ENCODE measurements at places on chromosomes 1 and 21. TPM values are rescaled to one million over a fixed set of nuclear protein-coding genes. Genes with fewer than 3 reads are reported as not detected.

DNA sequence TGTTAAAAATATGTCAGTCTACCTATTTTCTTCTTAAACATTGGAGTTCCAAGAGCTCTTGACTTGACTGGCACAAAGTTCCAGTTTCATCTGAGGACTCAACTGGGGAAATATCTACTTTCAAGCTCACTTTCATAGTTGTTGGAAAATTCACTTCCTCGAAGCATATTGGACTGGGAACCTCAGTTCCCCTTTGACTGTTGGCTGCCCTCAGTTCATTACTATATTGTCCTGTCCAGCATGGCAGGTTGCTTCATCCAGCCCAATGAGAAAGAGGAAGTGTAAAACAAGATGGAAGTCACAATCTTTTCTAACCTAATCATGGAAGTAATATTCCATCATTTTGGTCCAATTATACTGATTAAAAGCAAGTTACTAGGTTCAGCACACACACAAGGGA is 54.3 kb downstream of the ZNF697 start:
- H3K4me1 ChIP-seq: no peaks in the 10 kb centered on the region
- no peak for DNase-seq
- no peak overlapping the region for H3K4me3 ChIP-seq
- no peak overlapping the region for H3K27ac ChIP-seq

Gene FCRL2
- total RNA-seq: not detected

- no peak for DNase-seq
- no peaks in the 10 kb centered on the region for H3K27me3 ChIP-seq
- H3K27ac ChIP-seq: peak overlapping the region; percentile 22
- peaks cover 25% of the 10 kb centered on the region for H3K36me3 ChIP-seq
- no peak overlapping the region for H3K4me3 ChIP-seq
- peaks cover 7% of the 10 kb centered on the region for H3K4me1 ChIP-seq
These were observed 31.8 kb downstream of the CLEC20A start for GRCh38 chr1:178465011-178465410.

GRCh38 chr1:229665912-229666558 is 40.0 kb downstream of the URB2 start:
- H3K4me1 ChIP-seq: peaks cover 5% of the 10 kb centered on the region
- no peak overlapping the region for H3K4me3 ChIP-seq
- no peaks in the 10 kb centered on the region for H3K27me3 ChIP-seq
- peaks cover 5% of the 10 kb centered on the region for H3K36me3 ChIP-seq
- H3K27ac ChIP-seq: no peak overlapping the region
- DNase-seq: no peak

- no peaks in the 10 kb centered on the region for H3K36me3 ChIP-seq
- no peak overlapping the region for H3K27ac ChIP-seq
- no peak for DNase-seq
- H3K27me3 ChIP-seq: no peaks in the 10 kb centered on the region
- no peaks in the 10 kb centered on the region for H3K4me1 ChIP-seq
These were observed 70.7 kb upstream of the PDC start for GRCh38 chr1:186531561-186532165.

Gene CCDC185
- total RNA-seq: not detected

GRCh38 chr1:64514197-64514765 is 44.4 kb downstream of the CACHD1 start:
- peaks cover 68% of the 10 kb centered on the region for H3K4me1 ChIP-seq
- peak overlapping the region; percentile 35 for H3K27ac ChIP-seq
- H3K27me3 ChIP-seq: peaks cover 9% of the 10 kb centered on the region
- no peak for DNase-seq
- H3K4me3 ChIP-seq: peak overlapping the region; percentile 46

Gene OR6N1
- total RNA-seq: not detected

GRCh38 chr21:42235593-42235992 is 16.7 kb downstream of the ABCG1 start:
- H3K4me3 ChIP-seq: peak overlapping the region; percentile 83
- no peaks in the 10 kb centered on the region for H3K36me3 ChIP-seq
- no peak for DNase-seq
- peak overlapping the region; percentile 85 for H3K27ac ChIP-seq
- peaks cover 25% of the 10 kb centered on the region for H3K4me1 ChIP-seq

GRCh38 chr21:42101246-42101645 is 30.1 kb downstream of the UMODL1 start:
- no peak overlapping the region for H3K4me3 ChIP-seq
- peaks cover 8% of the 10 kb centered on the region for H3K27me3 ChIP-seq
- H3K27ac ChIP-seq: no peak overlapping the region

- no peak overlapping the region for H3K4me3 ChIP-seq
- peaks cover 29% of the 10 kb centered on the region for H3K4me1 ChIP-seq
- H3K27me3 ChIP-seq: no peaks in the 10 kb centered on the region
- peak overlapping the region; percentile 65 for H3K27ac ChIP-seq
- no peak for DNase-seq
These were observed 7.8 kb upstream of the CHI3L2 start for GRCh38 chr1:111219557-111220286.

Gene UBR4
- 108 TPM for total RNA-seq

Gene SDHC
- 206 TPM for total RNA-seq

Gene A3GALT2
- 0.29 TPM for total RNA-seq

GRCh38 chr21:42646836-42647235 is 6.6 kb upstream of the PDE9A start:
- H3K36me3 ChIP-seq: no peaks in the 10 kb centered on the region
- H3K4me1 ChIP-seq: peaks cover 13% of the 10 kb centered on the region
- DNase-seq: no peak
- H3K27me3 ChIP-seq: peaks cover 20% of the 10 kb centered on the region
- no peak overlapping the region for H3K27ac ChIP-seq

GRCh38 chr1:229893762-229894444 is 173.1 kb upstream of the GALNT2 start:
- H3K27me3 ChIP-seq: peaks cover 31% of the 10 kb centered on the region
- H3K4me3 ChIP-seq: no peak overlapping the region
- H3K36me3 ChIP-seq: no peaks in the 10 kb centered on the region
- DNase-seq: no peak

DNA sequence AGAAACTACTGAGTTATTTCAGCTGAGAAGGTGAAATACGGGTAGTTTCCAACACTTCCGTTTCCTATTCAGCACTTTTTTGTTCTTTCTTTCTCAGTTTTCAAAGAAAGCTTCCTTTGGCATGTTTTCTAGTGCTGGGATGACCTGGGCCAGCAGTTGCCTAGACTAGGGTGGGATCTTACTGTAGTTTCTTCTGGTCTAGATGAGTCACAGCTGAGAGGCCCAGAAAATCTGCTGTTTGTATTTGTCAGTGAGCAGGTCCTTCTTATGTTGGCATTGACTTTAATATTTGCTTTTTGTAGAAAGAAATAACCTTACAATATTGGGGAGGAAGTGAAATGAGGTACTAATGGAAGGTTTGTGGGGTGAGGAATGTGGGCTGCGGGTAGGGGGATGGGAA is 22.2 kb downstream of the C1orf21 start:
- no peak for DNase-seq
- no peaks in the 10 kb centered on the region for H3K27me3 ChIP-seq
- H3K27ac ChIP-seq: no peak overlapping the region
- H3K4me1 ChIP-seq: peaks cover 36% of the 10 kb centered on the region

Gene SV2A
- 5.4 TPM for total RNA-seq

Gene OR14K1
- total RNA-seq: not detected

DNA sequence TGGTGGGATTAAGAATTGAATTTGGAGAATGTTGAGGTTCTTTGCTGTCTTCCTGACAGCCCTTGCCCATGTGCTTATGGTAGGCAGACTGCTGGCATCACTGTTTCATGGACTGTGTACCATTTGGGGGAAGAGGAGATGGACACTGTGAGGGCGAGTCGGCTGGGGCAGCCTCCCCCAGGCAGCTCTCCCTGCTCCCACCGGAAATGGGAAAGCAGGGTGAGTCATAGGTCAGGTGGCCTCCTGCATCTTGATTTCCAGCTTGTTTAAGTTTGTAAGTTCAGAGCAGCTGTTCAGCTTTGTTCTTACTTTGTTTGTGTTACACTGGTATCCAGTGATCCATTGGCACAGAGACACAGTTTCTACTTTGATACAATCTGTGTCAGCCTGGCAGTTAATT is 87.2 kb upstream of the CNIH3 start:
- H3K4me1 ChIP-seq: peaks cover 7% of the 10 kb centered on the region
- no peak overlapping the region for H3K27ac ChIP-seq
- H3K27me3 ChIP-seq: no peaks in the 10 kb centered on the region
- H3K4me3 ChIP-seq: no peak overlapping the region
- no peak for DNase-seq

DNA sequence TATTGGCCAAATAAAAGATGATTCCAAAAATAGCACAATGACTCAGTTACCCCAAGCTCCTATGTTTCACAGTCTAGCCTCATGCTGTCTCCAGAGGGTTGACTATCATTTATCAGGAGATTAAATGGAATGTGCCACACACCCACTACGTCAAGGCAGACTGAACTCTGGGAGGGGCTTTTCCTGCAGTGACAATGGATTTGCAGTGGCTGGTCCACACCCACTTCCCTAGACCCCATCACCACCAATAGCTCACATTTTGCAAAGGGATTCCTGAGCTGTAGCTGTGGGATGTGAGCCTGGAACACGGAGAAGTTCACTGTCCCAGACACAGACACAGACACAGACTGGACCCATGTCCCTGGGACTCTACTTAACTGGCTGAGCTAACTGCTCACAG is 77.1 kb downstream of the HLCS start:
- no peak overlapping the region for H3K4me3 ChIP-seq
- H3K27ac ChIP-seq: no peak overlapping the region
- peaks cover 13% of the 10 kb centered on the region for H3K4me1 ChIP-seq
- no peak for DNase-seq
- no peaks in the 10 kb centered on the region for H3K27me3 ChIP-seq
